ENCODE measurements at places on chromosomes 12 and 14. TPM values are rescaled to one million over a fixed set of nuclear protein-coding genes. Genes with fewer than 3 reads are reported as not detected.

The LYZ gene
- not detected for total RNA-seq

The VTI1B gene
- 62.7 TPM for total RNA-seq

The C14orf119 gene
- total RNA-seq, result 48.2 TPM

The TSPAN11 gene
- not detected for total RNA-seq

The CHGA gene
- total RNA-seq, result not detected

The OR6C2 gene
- not detected for total RNA-seq

The SALL2 gene
- 1.9 TPM for total RNA-seq

The STYX gene
- total RNA-seq, result 24.4 TPM

The TC2N gene
- total RNA-seq, result 196 TPM

The TCL1B gene
- not detected for total RNA-seq

The AHNAK2 gene
- total RNA-seq, result not detected

The CEBPE gene
- total RNA-seq, result 0.98 TPM

The GLIPR1L2 gene
- total RNA-seq, result 0.75 TPM

The DIP2B gene
- 30.4 TPM for total RNA-seq

The CCDC88C gene
- 193 TPM for total RNA-seq

The LTBR gene
- total RNA-seq, result not detected

The CFAP73 gene
- 0.42 TPM for total RNA-seq

The COX8C gene
- total RNA-seq, result not detected

The IL31 gene
- not detected for total RNA-seq

The CPNE6 gene
- total RNA-seq, result not detected

The SIRT4 gene
- total RNA-seq, result 1.8 TPM

The YAF2 gene
- total RNA-seq, result 36.8 TPM

Measured in activated CD4-positive, alpha-beta T cell treated with anti-CD3 and anti-CD28 coated beads, Interleukin-2, amount 10 ng/mL, durations not matched to agents 7 days and 5 days (primary cell).